ENCODE measurements at places on chromosomes 13 and 19. TPM values are rescaled to one million over a fixed set of nuclear protein-coding genes. Genes with fewer than 3 reads are reported as not detected.

The CYP2A6 gene
- total RNA-seq, result not detected

The DHX34 gene
- 8.8 TPM for total RNA-seq

The ERCC5 gene
- 42.0 TPM for total RNA-seq

The PNMA8B gene
- total RNA-seq, result 0.97 TPM

The TRAPPC5 gene
- 68.4 TPM for total RNA-seq

The EFNB2 gene
- total RNA-seq, result 4.7 TPM

The ZNF569 gene
- total RNA-seq, result 3.1 TPM

The MIDN gene
- total RNA-seq, result 22.0 TPM

The DAND5 gene
- not detected for total RNA-seq

The HSPB6 gene
- 11.5 TPM for total RNA-seq

The OR7A5 gene
- total RNA-seq, result not detected

The EDNRB gene
- 14.6 TPM for total RNA-seq

The LRRC25 gene
- total RNA-seq, result not detected

The ZNF536 gene
- total RNA-seq, result not detected

The NLRP5 gene
- total RNA-seq, result not detected

The CYP4F2 gene
- total RNA-seq, result not detected

The RNF113B gene
- not detected for total RNA-seq
